GM04504 (cell line): ENCODE measurements at places on chromosomes 3 and 15.

- no peak for DNase-seq
These were observed 20.1 kb downstream of the CHRM5 start for GRCh38 chr15:33988384-33988783.

- no peak for DNase-seq
These were observed 28.9 kb downstream of the IGSF10 start for GRCh38 chr3:151431940-151432339.

DNA sequence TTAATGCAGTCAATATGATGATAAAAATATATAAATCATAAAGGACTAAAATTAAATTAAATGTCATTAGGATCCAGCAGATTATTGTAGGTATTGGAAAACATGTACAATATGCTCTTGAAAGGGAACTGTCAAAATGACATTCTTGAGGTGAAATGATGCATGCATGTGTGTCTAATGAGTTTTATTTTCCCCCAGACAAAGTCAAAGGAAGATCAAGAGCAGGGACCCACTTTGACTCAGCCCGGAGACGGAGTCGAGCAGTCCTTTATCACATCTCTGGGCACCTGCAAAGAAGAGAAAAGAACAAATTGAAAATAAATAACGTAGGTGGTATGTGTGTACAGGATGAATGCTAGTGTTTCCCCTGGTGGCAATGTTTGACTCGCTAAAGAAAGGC is 194.1 kb downstream of the KCNH8 start:
- no peak for DNase-seq

DNA sequence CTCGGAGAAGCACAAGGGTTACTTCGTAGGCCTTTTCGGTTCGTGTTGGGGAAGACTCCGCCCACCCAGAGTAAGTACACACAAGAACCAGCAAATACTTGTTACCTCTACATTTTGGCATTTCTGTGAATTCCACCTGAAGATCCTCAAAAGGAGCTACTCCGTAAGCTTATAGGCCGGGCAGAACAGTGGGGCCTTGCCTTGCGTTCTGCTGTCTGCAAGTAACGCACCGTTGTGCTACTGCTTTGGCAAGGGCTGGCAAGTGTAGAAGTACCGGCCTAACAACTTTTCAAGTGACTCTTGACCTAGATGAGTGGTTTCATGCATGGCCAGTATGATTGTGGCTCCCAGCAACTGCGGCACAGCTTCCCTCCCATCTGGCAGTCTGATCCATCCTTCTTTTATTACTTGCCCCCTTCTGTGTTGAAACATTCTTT is 6.4 kb upstream of the DNAAF4 start:
- DNase-seq = no peak

DNA sequence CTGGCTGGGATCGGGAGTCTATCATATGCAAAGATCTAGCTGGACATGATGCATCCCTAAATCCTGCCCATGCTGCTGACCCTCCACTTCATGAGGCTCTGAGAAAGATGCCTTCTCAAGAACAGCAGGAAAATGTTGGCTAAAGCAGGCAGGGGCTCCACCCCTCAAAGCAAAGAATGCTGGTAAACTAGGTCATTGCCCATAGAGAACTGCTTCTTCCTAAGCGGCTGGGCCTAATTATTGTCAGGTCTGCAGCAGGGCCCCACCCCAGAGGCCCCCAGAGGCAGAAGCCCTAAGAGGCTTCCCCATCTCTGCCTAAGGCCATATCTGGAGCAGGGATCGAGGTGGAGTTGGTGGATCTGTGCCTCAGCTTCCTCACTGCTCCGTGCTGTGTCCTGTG is 447.4 kb upstream of the PROK2 start:
- no peak for DNase-seq

DNA sequence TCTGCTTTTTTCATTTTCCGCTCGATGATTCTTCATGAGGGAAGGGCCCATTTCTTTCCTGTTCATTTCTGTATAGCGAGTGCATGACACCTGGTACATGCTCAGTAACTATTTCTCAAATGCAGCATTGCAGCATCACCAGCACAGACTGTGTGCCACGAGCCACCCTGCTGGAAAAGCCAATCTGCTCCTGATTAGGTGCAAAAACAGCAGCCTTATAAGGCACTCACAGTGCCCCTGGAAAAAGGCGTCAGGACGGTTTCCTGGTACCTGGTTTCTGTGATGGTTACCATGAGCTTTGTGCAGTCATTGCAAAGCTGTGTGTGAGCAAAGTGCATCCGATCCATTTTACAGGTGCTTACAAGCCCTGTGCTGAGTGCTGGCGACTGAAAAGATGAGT is 15.8 kb downstream of the ST8SIA2 start:
- DNase-seq = no peak

GRCh38 chr15:40437752-40438687 is 2.7 kb upstream of the BAHD1 start:
- no peak for DNase-seq

- DNase-seq = no peak
These were observed 1.4 kb downstream of the FES start for GRCh38 chr15:90885432-90886290.
